ENCODE measurements at places on chromosomes 12 and 14.

DNA sequence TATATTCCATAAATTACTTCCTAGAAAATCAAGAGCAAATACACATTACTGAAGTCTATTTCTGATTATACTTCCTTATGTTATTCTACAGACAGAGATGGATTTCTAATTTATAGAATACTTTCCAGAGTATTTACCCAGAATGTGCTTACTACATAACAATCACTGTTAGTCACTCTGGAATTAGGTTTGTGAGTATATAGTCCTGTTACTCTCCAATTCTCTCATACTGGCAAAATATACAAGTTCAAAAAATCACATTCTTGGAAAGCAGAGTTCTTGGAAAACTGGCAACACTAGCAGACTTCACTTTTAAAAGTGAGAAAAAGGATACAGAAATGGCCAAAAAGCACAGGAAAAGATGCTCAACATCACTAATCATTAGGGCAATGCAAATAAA, 7.3 kb downstream of the PPP2R5E start:
- no peak for DNase-seq

DNA sequence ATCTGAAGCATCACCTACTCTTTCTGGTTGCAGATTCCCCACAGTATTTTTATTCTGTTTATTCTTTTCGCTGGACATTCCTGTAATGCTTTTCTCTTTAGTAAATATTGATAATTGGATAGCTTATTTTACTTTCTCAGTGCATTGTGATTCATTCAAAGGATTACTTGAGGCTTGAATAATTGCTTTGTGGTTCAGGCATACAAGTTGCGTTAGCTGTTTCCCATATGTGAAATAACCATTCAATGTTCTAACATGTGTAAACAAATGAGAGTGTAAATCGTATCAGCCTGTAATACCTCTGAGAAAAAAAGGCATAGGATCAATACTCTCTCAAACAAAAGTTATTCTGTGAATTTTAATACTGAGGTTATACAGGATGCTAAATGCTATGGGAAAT, 1004.2 kb upstream of the SEL1L start:
- no peak for DNase-seq

GRCh38 chr12:53344824-53345485, 8.8 kb upstream of the SP7 start:
- DNase-seq = no peak

- no peak for DNase-seq
Observed at GRCh38 chr14:97851428-97851995, 1054.3 kb downstream of the VRK1 start.

DNA sequence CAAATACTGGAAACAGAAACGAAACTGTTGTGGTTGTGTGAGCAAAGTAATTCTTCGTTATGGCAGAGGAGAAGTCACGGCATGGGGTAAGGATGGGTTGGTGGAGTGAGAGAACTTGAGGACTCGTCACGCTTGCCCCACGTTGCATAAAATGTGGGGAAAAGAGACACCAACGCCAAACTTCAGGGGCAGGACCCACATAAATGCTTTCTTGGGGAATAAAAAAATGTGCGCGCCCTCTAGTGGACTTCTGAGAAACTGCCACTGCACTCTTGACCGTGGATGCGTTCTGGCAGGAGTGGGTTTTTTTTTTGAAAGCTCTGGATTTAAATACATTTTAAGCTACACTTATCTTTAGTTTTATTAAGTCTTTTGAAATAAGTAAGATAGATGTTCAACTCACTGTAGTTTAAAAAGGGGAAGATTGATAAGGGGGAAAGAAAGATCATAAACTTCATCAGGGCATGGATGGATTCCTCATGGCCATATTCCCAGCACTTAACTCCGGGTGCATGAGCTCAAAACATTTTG, 4.1 kb upstream of the IGF1 start:
- peak; percentile 19 for DNase-seq

DNA sequence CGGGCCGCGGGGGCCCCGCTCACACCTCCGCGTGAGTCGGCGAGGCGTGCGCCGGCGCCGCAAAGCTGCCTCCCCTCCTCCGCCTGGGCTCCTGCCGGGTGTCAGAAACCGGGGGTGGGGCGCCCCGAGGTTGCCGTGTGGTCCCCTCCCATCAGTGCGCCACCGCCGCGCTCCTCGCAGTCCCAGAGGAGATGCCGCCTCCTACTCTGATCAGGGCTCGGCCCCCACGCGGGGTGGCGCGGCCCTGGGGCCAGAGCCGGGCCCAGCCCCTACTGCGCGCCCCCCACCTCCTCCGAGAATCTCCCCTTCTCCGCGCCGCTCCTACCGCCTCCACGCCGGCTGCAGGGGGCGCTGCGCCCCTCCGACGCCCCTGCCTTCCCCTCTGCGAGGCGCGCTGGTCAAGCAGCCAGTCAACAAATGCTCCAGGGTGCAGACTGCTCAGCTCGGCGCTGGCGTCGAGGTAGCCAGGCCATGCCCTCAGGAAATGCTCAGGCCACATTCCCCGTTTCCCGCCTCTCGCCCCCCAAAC, 467 bp upstream of the JAG2 start:
- no peak for DNase-seq

DNA sequence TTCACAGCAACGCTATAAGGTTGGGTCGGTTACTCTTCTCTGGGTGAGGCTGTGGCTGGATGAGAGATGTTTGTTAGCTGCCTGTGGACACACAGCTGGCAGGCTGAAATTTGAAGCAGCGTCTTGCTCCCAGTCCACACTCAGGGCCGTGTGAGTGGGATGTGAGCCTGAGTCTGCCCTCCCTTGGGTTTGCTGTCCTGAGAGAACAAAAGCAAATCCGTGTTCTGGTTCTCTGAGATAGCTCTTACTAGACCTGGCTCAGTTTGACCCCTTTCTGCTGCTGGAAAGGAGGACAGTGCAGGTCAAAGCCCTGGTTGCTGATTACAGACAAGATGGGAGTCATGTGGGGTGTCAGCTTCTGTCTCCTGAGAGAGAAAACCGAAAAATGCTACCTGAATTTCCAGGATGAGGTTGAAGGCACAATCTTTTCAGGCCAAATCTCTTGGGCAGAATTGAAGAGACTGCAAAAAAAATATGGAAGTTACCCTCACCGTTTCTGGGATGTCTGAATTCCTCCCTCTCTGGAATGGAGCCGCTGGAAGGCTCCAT, 270.8 kb downstream of the ZFP36L1 start:
- no peak for DNase-seq

- no peak for DNase-seq
Observed at GRCh38 chr14:104370256-104370870, 209.2 kb upstream of the C14orf180 start.

DNA sequence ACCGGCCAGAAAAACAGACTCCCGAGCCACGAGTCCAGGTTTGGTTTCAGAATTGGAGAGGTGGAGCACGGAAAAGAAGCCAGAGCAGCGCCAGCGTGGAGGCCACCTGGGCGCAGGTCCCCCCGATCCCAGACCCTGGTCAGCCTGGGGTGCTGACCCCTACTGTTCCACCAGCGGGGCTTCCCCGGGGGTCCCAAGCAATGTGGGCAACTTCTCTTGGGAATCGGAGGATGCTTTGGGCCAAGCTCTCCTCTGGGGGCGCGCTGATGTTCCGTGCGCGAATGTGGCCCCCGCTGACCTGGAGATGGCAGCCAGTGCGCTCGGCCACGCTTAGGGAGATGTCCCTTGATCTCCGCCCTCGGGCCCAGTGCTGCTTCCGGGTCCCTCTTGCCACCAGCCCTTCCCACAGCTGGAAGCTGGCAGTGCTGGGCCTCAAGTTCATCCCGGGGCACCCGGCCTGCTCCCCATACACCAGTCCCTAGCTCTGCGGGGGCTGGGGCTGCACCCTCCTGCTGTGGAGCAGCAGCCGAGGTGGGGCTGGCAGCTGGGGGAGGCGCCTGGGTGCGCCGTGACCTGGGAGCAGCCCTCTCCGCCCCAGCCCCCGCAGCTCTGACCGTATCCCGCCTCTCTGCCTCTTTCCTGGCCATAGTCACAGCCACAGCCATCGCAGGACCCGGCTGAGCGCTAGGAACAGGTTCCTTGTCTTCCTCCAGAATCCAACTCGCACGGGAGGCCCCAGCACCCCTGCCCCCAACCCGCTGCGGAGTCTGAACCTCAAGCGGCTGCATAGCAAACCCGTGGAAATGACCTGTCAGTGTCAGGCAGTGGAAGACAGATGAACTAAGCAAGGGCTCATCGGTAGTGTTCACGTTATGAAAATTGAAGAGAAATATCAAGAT, 91.2 kb downstream of the RCOR1 start:
- no peak for DNase-seq

DNA sequence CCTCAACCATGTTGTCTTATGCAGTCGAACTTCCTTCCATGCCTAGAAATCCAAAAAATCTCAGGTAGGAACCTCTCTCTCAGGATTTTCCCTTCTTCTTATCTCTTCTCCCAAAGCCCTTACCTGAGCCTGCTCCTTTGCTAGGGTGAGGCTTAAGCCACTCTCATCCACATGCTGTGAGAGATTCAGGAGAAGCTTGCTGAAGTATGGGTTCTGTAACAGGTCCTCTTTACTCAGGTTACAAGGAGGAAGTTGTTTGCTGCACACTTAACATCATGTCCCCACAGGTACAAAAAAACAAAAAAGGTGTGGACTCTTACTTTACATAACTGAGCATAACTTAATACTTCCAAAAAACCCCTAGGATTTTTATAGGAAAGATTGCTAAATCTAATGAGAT, 4.5 kb downstream of the HAUS4 start:
- no peak for DNase-seq

- DNase-seq = no peak
Observed at GRCh38 chr12:57372233-57372632, 58.6 kb downstream of the R3HDM2 start.

GRCh38 chr14:21036751-21037150, 2.1 kb upstream of the RNASE13 start:
- DNase-seq = no peak

DNA sequence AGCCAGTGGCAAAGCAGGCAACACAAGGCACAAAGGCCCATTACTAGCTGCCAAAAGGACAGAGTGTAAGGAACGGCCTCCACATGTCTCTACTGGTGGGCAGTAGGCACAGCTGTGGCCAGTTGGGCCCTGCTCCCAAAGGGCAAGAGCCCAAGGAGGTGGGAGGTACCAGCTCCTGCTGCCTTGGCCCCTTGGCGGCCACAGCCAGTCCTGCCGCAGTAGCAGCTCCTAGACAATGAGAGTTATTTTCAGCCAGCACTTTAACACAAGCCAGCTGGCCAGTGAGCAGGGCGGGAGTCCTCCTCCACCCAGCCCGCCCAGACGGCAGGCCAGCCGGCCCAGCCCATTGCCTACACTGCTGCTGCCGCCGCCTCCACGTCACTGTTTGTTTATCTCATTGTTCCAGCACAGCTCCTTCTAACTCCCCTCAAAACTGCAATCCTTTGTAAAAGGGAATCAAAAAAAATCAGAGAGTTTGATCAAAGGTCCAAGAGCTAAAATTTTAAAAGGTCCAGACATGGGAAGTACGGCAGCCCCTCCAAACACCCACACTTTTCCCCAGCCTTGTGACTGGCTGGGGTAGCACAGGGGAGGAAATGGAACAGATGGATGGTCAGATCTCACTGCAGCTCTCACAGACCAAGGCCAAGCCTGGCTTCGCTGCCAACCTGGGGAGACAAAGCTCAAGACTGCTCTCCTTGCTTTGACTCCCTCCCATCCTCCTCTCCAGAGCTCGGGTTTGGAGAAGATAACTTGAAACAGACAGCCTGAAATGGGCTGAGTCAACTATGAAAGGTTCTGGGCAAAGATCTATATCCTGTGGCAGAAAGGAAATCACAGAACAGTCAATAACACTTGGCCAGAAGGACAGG, 33.5 kb downstream of the FMNL3 start:
- peak; percentile 76 for DNase-seq

- DNase-seq = no peak
Observed at GRCh38 chr12:126385785-126386184, 1320.5 kb downstream of the AACS start.

DNA sequence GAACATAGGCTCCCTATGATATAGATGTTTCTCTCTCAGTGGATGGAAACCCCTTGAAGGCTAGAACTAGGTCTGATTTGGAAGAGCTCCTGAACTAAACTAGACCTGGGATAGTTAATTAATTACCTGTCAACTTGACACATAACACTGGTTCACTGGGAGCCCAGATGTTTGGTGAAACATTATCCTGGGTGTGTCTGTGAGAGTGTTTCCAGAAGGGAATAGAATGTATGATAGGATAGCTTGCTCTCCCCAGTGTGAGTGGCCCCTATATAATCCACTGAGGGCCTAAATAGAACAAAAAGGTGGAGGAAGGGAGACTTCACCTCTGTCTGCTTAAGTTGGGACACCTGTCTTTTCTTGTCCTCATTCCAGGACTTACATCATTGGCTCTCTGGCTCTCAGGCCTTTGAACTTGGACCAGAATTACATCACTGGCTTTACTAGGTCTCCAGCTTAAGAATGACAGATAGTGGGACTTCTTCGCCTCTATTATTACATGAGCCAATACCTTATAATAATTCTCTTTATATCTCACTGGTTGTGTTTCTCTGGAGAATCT, 194.1 kb downstream of the KTN1 start:
- no peak for DNase-seq

GRCh38 chr12:132773077-132773955, 11.7 kb upstream of the ANKLE2 start:
- DNase-seq = no peak

DNA sequence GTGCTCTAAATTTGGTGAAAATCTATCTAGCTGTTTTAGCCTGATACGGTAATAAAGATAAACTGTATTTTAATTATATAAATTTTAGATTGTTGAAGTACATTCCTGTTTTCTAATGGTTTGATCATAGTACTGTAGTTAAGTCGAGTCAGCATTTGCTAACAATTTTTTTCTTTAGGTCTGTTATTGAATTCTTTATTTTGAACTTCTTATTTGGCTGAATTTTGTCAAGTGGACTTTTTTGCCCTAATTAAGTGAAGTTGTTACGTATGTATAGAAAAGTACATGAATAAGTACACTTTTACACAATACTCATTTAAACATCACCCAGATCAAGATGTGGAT, 66.8 kb downstream of the VRK1 start:
- no peak for DNase-seq

DNA sequence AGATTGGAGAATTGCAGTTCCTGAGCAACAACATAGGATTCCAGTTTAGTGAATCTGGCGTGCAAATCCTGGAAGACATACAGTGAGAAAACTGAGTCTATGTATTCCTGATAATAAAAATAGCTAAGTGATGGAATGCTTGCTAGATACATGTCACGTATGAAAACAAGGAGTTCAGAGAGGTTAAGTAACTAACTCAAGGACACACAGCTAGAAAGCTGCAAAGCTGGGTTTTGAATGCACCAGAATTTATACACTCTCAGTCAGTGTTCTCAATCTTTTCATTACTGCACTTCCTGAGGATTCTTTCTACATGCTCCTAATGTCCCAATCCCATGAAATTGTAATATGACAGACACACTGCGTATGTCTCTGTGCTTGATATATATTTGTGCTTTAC, 35.3 kb downstream of the TBX3 start:
- no peak for DNase-seq

GRCh38 chr14:54564868-54565784, 1.8 kb upstream of the SAMD4A start:
- no peak for DNase-seq

GRCh38 chr14:90740081-90740480, 76.1 kb downstream of the TTC7B start:
- DNase-seq = no peak

Data from HFF-Myc (cell line).